Stimulated activated CD8-positive, alpha-beta memory T cell treated with anti-CD3 and anti-CD28 coated beads, Interleukin-7, amount 100 ng/mL, for 1 hour (primary cell): ENCODE measurements at places on chromosomes 7 and 10.

- DNase-seq: no peak
These were observed 279.4 kb upstream of the HABP2 start for GRCh38 chr10:113273181-113274163.

GRCh38 chr10:79230850-79231249 is 116.4 kb upstream of the PPIF start:
- no peak for DNase-seq

DNA sequence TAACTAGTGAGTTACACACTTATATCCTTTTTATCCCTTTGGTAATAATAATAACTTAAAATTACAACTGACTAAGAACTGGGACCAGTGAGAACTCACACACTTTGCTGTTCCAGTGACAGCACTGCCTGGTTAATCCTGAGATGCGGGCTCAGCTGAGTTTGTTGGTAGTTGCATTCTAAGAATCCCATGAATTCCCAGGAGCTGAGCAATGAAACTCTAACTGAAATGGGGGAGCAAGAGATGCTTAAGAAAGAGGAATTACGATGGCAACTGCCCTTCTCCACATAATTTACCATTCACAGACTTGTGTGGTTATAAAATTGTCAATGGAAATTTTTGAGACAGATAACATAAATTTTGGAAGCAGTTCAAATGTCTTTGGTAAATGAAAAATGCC is 659.4 kb downstream of the MAGI2 start:
- DNase-seq: no peak

GRCh38 chr10:7311218-7311849 is 99.5 kb downstream of the SFMBT2 start:
- DNase-seq: no peak

GRCh38 chr7:22811746-22812280 is 10.8 kb downstream of the TOMM7 start:
- DNase-seq: no peak

GRCh38 chr7:155489862-155490696 is 32.1 kb downstream of the EN2 start:
- no peak for DNase-seq

GRCh38 chr10:35789996-35790395 is 147.9 kb upstream of the FZD8 start:
- no peak for DNase-seq

- no peak for DNase-seq
These were observed 870.9 kb downstream of the KCNMA1 start for GRCh38 chr10:76766682-76767081.

- no peak for DNase-seq
These were observed 136.4 kb downstream of the CUBN start for GRCh38 chr10:16993186-16993585.

- no peak for DNase-seq
These were observed 42.6 kb upstream of the ZNRF2 start for GRCh38 chr7:30241767-30242166.

- DNase-seq: no peak
These were observed 113.6 kb downstream of the LSMEM1 start for GRCh38 chr7:112594397-112594796.

DNA sequence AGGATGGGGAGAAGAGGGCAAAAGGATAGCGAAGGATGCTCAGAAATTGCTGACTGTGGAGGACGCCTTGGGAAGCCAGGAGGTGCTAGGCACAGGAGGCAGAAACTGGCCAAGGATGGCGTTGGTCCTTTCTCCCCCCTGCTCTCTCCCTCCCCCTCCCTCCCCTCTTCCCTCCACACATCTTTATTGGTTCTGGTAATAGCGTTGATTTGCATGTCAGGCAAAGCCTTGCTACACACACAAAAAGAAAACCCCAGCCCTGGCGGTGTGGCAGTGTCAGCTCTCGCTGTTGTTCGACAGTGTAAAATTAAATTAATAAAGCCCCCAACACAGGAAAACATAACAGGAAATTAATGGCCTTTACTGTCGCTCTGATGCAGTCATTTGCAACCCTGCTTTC is 47.2 kb downstream of the PAX2 start:
- no peak for DNase-seq

DNA sequence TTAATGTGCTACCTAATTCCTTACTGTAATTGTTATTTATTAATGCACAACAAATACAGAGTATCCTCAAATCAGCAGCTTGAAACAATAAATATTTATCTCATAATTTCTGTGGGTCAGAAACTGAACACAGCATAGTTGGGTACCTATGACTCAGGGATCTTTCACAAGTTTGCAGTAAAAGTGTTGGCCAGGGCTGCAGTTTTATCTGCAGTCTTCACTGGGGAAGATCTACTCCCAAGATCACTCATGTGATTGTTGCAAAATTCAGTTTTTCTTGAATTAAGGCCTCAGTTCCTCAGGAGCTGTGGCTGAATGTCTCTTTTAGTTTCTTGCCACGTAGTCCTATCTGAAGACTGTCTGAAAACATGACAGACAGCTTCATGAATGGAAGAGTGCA is 237.8 kb downstream of the ZWINT start:
- DNase-seq: no peak

DNA sequence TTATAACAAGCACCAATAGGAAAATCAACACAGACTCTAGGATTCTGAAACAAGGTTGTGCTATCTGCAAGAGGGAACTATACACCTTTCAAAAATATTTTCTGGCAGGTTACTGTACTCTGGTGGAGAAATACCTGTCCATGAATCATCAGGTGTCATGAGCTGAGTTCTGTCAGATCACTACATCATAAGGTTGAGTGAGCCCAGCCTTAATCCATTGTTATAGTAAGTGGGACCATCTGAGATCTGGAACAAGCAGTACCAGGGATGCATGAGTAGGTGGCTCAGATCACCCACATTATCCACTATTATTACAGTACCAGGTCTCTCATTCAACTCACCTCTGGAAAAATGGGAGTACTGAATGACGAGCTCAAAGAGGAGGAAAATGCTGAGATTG is 212.4 kb downstream of the DGKI start:
- no peak for DNase-seq

- DNase-seq: no peak
These were observed 224.3 kb upstream of the IGFBP3 start for GRCh38 chr7:46145412-46145811.

GRCh38 chr10:5613481-5614154 is 52.8 kb downstream of the ASB13 start:
- DNase-seq: no peak

GRCh38 chr7:50305583-50306493 is 1.3 kb downstream of the IKZF1 start:
- DNase-seq: no peak

- no peak for DNase-seq
These were observed 151.4 kb downstream of the CDK14 start for GRCh38 chr7:90747516-90747915.

DNA sequence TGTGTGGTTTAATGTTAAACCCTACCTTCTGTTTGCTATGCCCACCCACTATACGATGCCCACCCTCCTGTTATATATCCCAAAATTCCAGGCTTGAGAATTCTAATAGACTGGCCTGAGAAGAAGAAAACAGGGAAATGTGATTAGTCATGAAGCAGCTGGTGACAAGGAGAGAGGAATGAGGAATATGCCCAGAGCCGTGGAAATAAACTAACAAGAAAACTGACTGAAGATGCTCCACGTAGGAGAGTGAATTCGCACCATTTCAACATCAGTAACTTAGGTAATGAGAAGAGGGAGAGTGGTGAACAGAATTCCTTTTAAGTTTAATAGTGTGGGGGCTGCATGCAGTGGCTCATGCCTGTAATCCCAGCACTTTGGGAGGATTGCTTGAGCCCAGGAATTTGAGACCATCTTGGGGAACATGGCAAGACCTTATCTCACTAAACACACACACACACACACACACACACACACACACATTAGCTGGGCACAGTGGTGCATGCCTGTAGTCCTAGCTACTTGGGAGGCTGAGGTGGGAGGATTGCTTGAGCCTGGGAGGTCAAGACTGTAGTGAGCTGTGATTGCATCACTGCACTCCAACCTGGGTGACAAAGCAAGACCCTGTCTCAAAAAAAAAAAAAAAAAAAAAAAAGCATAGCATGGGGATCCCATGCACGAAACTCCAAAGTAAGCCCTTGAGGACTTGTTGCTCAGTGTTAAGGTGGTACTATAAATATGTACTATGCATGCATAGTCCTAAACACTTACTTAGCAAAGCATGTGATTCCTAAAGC is 16.1 kb upstream of the SYPL1 start:
- DNase-seq: no peak

DNA sequence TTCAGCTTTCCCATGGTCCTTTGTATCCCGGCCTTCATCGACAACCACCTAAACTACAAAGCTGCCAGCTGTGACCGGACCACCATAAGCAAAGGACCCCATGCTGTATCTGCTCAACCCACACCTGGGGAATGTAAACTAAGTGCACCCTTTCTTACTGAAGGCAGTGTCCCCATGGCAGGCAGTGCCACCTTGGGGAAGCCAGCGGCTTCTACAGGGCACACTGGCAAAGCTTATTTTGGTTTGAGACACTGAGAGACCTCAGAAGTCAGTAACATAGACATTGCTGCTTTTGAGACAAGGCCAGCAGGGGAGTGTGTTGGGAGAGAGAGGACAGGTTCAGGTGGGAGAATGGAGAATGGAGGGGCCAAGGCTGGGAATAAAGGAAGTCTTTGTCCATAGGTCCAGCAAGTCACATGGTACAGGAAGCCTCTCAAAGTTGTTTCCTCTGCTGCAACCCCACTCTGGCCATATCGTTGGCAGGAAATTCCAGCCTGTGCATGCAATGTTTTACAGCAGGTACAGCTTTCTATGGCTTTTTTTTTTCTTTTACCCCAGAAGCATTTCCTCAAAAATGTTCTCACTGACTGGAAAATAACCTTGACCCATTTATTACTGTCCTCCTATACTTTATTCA is 85.9 kb upstream of the NPVF start:
- DNase-seq: no peak

- DNase-seq: no peak
These were observed 34.3 kb upstream of the DNAJB12 start for GRCh38 chr10:72389014-72389413.

DNA sequence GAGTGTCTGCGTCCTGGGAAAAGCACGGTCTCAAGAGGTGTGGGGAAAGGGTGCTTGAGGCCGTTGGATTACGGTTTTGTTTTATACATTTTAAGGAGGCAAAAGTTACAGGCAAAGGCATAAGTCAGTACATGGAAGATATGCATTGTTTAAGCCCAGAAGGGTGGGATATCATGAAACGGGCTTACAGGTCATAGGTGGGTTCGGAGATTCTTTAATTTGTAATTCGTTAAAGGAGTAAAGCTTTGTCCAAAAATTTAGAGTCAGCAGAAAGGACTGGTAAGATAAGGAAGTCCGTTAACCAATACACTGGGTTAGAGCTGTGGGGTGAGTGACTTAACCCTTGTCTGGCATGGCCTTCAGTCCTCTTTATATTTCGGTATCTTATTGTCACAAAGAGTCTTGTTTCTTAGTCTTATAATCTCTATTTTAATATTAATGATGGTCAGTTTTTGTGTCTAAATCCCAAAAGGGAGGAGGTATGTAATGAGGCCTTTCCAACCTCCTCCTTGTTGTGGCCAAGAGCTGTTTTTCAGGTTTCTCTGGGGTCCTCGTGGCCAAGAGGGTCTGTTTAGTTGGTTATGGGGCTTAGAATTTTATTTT is 12.7 kb downstream of the TSPAN14 start:
- no peak for DNase-seq
